Cardiac muscle cell (in vitro differentiated cells and primary cell): ENCODE measurements at places on chromosomes 3 and 15. TPM values are rescaled to one million over a fixed set of nuclear protein-coding genes. Genes with fewer than 3 reads are reported as not detected.

DCP1A gene
- total RNA-seq = 23.0 and 34.3 TPM in 2 replicates

GRCh38 chr3:149160754-149161300 lies 31.4 kb downstream of the HPS3 start:
- H3K27me3 ChIP-seq = no peaks in the 10 kb centered on the region
- no peak overlapping the region for H3K4me3 ChIP-seq
- DNase-seq = peak; percentile 48
- H3K4me1 ChIP-seq = no peaks in the 10 kb centered on the region
- H3K36me3 ChIP-seq = peaks cover 3% of the 10 kb centered on the region

DNA sequence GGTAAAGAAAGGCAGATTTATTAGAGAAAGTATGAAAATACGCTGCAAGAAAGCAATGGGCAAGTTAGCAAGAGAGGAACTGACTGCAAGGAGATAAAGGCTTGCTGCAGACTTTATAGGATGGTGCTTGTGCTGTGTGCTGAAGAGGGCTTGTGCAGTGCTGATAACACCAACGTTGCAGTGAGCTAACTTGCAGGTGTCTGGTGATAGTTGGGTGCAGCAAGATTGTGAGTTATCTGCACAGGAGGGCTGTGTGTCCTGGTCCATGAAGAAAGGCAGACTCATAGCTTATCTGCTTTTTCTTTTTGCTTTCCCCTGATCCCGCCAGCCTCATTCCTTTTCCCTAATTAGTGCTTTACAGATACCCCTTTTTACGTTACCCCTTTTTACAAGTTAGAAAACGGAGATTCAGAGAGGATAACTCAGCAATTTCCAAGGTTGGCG lies 58.0 kb upstream of the ZNF148 start:
- H3K36me3 ChIP-seq = no peaks in the 10 kb centered on the region
- no peak overlapping the region for H3K27ac ChIP-seq
- H3K27me3 ChIP-seq = no peaks in the 10 kb centered on the region
- no peak overlapping the region for H3K4me3 ChIP-seq
- no peaks in the 10 kb centered on the region for H3K4me1 ChIP-seq

GRCh38 chr3:170420307-170420821 lies 1.7 kb downstream of the CLDN11 start:
- H3K36me3 ChIP-seq = no peaks in the 10 kb centered on the region
- no peaks in the 10 kb centered on the region for H3K4me1 ChIP-seq
- H3K4me3 ChIP-seq = no peak overlapping the region

GRCh38 chr15:64361259-64361658 lies 5.3 kb upstream of the CSNK1G1 start:
- no peak for DNase-seq
- no peaks in the 10 kb centered on the region for H3K27me3 ChIP-seq
- no peak overlapping the region for H3K27ac ChIP-seq
- H3K36me3 ChIP-seq = no peaks in the 10 kb centered on the region
- H3K4me3 ChIP-seq = no peak overlapping the region

GNAT1 gene
- not detected in 2 replicates for total RNA-seq

- no peaks in the 10 kb centered on the region for H3K36me3 ChIP-seq
- H3K27me3 ChIP-seq = no peaks in the 10 kb centered on the region
- H3K27ac ChIP-seq = no peak overlapping the region
- no peak overlapping the region for H3K4me3 ChIP-seq
Observed at GRCh38 chr3:18557216-18557615, 132.1 kb upstream of the SATB1 start.

FBXO40 gene
- 7.3 and 18.0 TPM in 2 replicates for total RNA-seq

DNA sequence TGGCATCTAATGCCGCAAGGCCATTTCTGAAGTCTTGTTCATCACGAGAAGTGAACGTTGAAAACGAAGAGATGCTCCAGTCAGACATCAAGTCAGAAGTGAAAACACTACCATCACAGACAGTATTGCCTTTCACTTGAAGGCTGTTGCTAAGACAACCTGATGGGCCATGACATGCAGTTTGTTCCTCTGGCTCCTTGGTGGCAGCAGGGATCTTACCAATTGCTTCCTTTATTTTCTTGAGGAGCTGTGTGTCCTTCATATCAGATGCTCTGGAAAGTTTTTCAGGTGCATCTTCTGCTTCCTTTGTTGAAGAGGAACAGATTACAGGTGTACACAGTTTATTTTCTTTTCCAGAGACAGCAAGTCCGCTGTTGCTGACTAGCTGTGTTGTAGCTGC lies 30.7 kb upstream of the MYLK start:
- H3K27me3 ChIP-seq = no peaks in the 10 kb centered on the region
- no peak overlapping the region for H3K27ac ChIP-seq
- H3K4me3 ChIP-seq = no peak overlapping the region
- no peaks in the 10 kb centered on the region for H3K4me1 ChIP-seq
- no peak for DNase-seq

DNA sequence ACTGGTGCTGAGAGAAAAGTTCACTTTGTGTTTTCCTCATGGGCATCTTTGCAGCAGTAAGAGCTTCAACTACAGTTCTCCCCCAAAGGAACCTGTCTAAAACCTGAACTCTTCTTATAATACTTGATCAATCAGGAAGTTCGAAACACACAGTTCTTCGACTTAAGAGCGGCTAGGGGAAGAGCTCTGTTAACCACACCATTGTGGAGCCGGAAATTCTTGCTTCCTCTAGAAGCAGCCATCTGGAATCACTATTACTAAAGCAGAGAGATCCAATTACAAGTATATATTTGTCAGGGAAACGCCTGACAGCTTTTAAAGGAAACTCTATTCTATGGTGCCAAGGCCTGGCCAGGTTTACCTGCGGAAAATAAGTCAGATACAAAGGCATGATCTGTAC lies 337.3 kb upstream of the CBLB start:
- no peak overlapping the region for H3K27ac ChIP-seq
- H3K27me3 ChIP-seq = no peaks in the 10 kb centered on the region
- H3K4me3 ChIP-seq = no peak overlapping the region
- no peaks in the 10 kb centered on the region for H3K36me3 ChIP-seq

DNA sequence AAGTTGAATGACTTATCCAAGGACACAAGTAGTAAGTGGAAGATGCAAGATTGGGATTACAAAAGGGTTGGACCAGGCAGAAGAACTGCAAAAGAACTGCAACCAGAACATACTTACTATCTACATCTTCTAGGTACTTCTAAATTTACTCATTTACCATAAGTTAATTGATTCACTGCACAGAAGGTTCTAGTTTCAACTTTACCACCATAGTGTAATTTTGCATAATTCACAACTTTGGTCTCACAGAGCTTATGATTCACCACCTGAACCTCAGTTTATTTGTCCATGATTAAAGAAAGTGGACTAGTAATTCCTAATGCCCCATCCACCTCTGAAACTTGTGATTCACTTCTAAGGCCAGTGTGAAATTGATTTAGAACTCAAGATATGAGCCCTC lies 236.8 kb upstream of the UBE2E2 start:
- no peaks in the 10 kb centered on the region for H3K27me3 ChIP-seq
- H3K4me3 ChIP-seq = no peak overlapping the region
- H3K4me1 ChIP-seq = no peaks in the 10 kb centered on the region
- no peak for DNase-seq

AMT gene
- total RNA-seq = 37.3 and 67.2 TPM in 2 replicates

DNA sequence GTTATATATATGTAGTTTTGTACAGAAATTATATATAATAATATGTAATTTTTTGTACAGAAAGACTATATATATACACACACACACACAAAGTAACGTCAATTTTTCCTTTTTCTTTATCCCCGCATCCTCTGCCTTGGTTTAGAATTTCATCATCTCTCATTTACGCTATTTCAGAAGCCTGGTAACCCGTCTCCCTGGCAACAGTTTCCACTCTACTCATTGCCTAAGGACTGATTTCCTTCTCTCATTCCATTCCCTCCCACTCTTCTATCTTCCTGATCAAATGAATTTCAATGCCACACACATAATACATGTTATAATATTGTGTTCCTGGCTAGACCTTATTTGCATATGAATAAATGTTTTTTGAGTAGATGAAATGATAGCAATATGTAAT lies 47.8 kb upstream of the NDN start:
- no peak for DNase-seq
- no peaks in the 10 kb centered on the region for H3K4me1 ChIP-seq
- no peak overlapping the region for H3K4me3 ChIP-seq
- H3K36me3 ChIP-seq = no peaks in the 10 kb centered on the region

DNA sequence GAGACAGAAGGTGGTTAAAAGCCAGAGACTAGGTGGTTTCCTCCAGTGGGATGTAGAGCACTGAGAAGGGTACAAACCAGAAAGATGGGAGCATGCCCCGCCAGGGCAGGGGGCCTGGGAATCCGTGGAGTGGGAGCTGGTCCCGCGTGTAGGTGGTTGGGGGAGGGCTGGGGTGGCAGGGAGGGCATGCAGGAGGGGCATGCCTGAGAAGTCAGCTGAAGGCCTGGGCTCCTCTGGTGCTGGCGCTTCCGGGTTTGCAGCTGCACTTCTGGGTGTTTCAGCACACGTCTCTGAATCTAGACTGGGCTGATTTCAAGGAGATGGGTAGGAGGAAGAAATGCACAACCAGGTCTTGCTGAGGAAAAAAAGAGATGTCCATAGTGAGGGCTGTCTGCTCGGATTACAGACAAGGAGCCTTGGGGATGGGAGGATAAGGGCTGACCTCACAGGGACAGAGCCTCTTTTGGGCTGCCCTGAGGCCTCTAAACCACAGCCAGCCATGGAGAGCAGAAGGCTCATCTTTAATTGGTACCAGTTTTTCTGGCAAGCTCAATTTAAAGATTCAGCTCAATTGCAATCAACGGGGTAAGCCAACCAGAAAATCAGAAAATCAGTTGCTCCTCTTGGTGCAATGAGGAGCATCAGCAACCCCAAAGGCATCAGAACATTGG lies 151.9 kb downstream of the FAM43A start:
- DNase-seq = no peak
- H3K27me3 ChIP-seq = no peaks in the 10 kb centered on the region
- no peak overlapping the region for H3K4me3 ChIP-seq
- no peaks in the 10 kb centered on the region for H3K36me3 ChIP-seq
- H3K4me1 ChIP-seq = peaks cover 4% of the 10 kb centered on the region

DNA sequence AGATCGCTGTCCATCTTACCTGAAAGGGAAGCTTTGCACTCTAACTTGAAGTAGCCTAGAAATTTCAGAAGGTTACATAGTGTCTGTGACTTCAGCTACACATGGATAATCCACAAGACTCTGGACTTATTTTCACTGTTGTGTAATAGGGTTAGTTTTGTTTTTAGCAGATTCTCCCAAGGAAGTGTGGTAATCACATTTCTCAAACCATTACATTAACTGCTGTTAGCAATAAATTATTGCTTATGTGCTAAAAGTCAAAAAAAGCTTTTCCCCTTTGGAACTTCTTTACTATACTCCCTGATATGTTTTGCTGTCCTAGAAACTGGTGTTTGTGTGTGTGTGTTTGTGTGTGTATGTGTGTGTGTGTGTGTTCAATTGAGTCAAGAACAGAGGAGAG lies 351.8 kb upstream of the TPRG1 start:
- H3K27ac ChIP-seq = no peak overlapping the region
- H3K4me1 ChIP-seq = peaks cover 12% of the 10 kb centered on the region
- no peak for DNase-seq
- H3K27me3 ChIP-seq = no peaks in the 10 kb centered on the region
- no peaks in the 10 kb centered on the region for H3K36me3 ChIP-seq

MYO5C gene
- 3.7 and 8.5 TPM in 2 replicates for total RNA-seq

- H3K4me1 ChIP-seq = no peaks in the 10 kb centered on the region
- H3K4me3 ChIP-seq = no peak overlapping the region
- no peaks in the 10 kb centered on the region for H3K36me3 ChIP-seq
- DNase-seq = no peak
- H3K27ac ChIP-seq = no peak overlapping the region
Observed at GRCh38 chr3:188701485-188701969, 470.2 kb upstream of the TPRG1 start.

DNA sequence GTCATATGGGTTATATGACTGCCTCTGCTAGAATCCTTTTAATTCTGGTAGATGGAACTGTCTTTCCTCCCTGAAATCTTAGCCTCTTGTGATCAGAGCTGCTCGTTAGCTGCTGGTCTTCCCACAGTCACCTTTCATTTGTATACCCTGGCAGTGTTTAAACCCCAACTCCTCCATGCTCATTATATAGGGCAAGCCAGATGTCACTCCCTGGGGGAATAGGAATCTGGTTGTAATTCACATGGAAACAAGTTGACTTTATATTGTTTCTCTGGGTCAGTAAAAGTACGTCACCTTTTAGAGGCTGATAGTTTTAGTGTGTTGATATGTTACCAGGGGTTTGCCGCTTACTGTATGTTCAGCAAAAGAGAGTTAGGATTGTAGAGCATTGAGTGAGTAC lies 103.5 kb downstream of the ITPR1 start:
- no peak overlapping the region for H3K4me3 ChIP-seq
- no peak for DNase-seq
- H3K4me1 ChIP-seq = no peaks in the 10 kb centered on the region
- no peak overlapping the region for H3K27ac ChIP-seq
- H3K27me3 ChIP-seq = no peaks in the 10 kb centered on the region

DNA sequence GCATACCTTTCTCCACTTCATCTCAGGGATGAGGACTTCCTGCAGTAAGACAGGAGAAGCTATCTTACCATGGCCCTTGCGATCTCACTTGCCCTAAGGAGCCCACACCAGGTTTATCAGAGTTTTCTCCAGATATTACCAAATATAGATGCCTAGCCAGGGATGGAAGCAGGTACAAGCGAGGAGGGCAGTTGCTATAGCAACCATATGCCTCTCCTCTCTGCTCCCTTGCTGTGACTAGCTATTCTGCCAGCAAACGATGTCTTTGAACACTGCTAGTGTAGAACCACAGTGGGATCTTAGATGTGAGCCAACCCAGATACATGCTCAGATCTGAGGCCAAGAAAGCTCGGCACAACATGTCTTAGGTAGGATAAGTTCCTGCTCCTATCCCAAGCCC lies 33.9 kb downstream of the GRAMD2A start:
- no peak overlapping the region for H3K27ac ChIP-seq
- peaks cover 6% of the 10 kb centered on the region for H3K4me1 ChIP-seq
- DNase-seq = no peak

FHIT gene
- total RNA-seq = 3.4 and 12.5 TPM in 2 replicates

DNA sequence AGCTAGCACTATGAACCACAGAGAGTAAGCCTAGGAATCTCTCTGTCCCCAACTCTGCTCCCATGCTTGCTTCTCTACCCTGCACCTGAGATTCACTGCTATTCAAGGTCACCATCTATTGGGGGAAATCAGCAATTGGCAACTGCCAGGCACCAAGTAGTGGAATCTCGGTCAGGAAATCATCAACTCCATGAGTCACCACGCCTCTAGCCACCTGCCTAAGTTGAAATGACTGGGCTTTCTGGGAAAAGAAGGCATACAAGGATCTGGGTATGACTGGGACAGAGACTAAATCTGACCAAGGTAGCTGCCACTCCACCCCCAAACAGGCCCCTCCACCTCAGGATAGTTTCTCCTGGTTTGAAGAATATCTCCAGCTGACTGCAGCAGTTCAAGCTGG lies 464.1 kb upstream of the CBLB start:
- no peak for DNase-seq
- no peaks in the 10 kb centered on the region for H3K4me1 ChIP-seq
- H3K27me3 ChIP-seq = no peaks in the 10 kb centered on the region
- no peak overlapping the region for H3K27ac ChIP-seq

- no peak overlapping the region for H3K4me3 ChIP-seq
- H3K27me3 ChIP-seq = no peaks in the 10 kb centered on the region
- no peaks in the 10 kb centered on the region for H3K4me1 ChIP-seq
- no peak overlapping the region for H3K27ac ChIP-seq
- H3K36me3 ChIP-seq = no peaks in the 10 kb centered on the region
- DNase-seq = peak; percentile 77
Observed at GRCh38 chr3:9316881-9317361, 45.9 kb upstream of the THUMPD3 start.

CDCP1 gene
- total RNA-seq = 0.04 and 0.12 TPM in 2 replicates

GRCh38 chr15:51046799-51047449 lies 47.8 kb downstream of the TNFAIP8L3 start:
- no peaks in the 10 kb centered on the region for H3K27me3 ChIP-seq
- DNase-seq = peak; percentile 57
- no peak overlapping the region for H3K27ac ChIP-seq
- no peak overlapping the region for H3K4me3 ChIP-seq
